NCI-H1105 (cell line): ENCODE measurements at places on chromosomes 11 and 22.
A peak's percentile ranks its signal among the peaks of the same experiment; 100 is the strongest.

DNA sequence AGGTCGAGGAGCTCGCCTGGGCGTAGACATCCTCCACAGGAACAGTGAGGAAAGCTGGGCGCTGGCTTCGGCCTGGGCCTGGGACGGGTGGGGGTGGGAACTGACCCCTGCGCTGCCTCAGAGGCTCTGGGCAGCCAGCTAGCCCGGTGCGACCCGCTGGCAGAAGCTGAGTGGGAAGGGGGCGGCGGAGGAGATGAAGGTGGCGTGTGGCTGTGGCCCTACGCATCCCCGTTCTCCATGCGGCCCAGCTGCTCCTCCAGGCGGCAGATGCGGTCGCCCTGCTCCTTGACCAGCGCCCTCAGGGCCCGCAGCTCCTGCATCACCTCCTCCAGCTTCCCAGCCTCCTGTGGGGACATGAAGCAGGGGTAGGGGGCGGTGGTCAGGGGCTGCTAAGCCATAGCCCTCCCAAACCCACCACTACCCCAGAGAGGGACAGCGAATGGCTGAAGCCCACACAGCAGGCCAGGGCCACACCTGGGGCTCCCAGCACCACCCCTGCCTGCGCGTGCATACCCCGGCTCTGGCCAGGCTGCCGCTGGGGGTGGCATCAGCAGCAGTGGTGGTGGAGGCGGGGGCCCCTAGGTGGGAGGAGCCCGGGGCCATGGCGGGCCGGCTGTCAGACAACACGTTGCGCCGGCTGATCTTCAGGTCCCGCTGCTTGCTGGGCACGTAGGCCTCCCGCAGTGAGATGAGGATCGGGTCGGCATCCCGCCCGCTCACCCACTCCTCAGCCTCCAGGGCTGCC, 848 bp upstream of the PTPRCAP start:
- DNase-seq = no peak

- no peak for DNase-seq
Measured at GRCh38 chr11:113073290-113073953, 112.2 kb downstream of the NCAM1 start.

- peak; percentile 85 for DNase-seq
Measured at GRCh38 chr11:45105233-45105983, 41.0 kb upstream of the PRDM11 start.

GRCh38 chr22:33739516-33739915, 180.8 kb downstream of the LARGE1 start:
- DNase-seq = no peak

GRCh38 chr22:34122042-34122441, 201.8 kb upstream of the LARGE1 start:
- no peak for DNase-seq

DNA sequence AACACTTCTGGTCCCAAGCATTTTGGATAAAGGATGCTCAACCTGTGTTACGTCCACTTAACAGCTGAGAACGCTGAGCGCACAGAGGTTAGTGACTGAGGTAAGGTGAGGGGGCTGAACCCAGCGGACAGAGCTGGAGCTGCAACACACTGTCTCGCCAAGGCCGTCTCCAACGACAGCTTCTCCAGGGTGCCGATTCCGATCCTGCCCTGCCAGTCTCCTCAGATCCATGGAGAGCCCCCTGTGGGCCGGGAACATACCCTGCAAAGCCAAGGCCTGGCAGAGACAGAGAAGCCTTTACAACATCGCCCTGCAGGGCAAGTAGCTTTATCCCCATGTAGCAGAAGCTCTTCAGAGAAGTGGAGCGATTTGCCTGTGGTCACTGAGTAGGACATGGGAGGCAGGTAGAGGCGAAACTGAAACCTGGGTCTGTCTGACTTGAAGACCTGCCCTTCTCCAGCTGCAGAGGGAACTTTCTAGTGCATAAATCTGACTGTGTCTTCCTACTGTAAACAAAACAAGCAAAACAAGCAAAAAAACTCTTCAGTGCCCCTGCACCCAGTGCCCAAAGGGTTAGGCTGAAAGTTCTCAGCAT, 72.8 kb downstream of the SCUBE1 start:
- DNase-seq = no peak

DNA sequence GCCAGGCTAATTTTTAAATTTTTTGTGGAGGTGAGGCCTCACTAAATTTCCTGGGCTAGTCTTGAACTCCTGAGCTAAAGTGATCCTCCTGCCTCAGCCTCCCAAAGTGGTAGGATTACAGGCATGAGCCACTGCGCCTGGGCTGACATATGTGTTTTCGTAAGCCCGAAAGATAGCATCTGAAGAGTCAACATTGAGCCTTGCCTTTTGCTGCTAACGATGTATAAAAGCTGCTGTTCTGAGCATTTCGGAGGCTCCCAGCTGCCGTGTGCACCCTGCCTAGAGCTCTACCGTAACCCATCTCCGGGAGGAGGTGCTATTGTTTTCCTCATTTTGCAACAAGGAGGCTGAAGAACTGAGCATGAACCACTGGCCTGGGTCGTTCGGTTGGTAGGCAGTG, 18.1 kb upstream of the PPP6R3 start:
- DNase-seq = no peak

DNA sequence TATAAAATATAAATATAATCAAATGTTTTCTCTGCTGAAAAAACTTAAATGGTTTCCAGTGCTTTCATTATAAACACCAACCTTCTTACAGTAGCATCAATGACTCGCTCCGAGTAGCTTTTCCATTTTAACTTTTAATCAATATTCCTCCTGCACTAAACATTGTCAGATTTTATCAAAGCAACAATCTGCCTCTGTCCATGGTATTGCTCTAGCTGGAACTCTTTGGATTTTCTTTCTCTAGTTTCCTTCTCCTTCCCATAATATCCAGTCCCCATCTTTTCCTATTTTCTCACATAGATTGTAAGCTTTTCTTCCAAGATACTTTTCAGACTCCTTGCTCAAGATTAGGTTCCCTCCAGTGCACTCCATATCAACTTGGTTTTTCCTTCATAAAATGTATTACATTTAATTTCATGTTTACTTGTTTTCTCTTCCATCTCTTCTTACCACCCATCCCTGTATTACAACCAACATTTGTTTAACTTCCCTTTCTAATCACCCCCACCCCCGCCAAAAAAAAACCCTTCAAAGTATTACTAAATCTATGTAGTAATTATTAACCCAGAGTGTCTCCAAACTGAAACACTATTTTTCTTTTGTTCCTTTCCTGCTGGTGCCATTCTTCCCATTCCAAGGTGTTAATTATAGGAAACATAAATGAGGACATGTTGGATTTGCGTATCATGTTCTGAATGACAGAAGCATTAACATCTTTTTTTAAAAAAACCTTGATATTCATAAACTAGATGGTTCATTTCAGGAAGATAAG, 716.5 kb downstream of the NELL1 start:
- no peak for DNase-seq

- DNase-seq = no peak
Measured at GRCh38 chr11:95569207-95569606, 220.4 kb downstream of the FAM76B start.

DNA sequence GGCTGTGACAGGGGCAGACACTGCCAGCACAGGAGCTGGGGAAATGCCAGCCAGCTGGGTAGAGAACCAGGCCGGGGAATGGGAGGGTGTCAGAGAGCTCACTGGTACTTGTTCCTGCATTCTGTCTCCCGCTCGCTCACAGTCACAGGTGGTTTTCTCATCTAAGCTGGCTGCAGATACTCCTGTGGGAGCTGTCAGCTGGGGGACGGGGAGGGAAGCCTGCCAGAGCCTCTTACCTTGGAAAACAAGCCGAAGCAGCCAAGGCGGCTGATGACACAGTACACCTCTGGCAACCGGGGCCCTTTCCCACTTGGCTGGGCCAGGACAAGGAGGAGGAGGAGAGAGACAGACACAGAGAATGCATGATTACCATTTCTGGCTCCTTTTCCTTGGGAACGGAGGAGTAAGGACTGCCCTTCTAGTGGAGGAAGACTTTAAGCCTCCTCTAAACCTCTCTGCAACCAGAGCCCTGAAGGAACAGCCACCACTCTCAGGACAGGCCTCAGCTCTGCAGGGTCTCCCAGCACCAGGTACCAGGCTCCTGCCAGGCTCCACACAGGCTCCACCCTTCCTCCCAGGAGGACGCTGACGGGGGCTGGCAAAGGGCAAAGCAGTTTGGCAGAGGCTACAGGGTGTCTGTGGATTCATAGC, 25.1 kb downstream of the RPL27A start:
- no peak for DNase-seq

DNA sequence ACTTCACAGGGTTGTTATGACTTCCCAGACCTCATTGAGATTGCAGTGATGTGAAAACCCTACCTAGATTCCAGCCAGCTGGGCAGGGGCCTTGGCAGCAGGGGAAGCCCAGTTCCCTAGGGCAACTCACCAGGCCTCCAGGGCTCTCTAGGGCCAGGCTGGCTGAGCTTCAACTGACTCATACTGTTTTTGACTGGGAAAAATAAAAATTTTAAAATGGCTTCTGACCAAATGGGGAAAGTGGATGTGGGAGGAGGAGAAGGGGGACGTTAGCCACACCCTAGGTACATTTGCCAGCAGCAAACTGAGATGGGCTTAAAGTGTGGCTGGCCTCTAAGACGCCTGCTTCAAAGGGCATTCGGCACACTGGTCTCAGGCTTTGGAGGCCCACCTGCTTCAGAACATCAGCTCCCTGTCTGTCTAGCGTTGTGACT, 39.0 kb downstream of the BMAL1 start:
- DNase-seq = no peak

DNA sequence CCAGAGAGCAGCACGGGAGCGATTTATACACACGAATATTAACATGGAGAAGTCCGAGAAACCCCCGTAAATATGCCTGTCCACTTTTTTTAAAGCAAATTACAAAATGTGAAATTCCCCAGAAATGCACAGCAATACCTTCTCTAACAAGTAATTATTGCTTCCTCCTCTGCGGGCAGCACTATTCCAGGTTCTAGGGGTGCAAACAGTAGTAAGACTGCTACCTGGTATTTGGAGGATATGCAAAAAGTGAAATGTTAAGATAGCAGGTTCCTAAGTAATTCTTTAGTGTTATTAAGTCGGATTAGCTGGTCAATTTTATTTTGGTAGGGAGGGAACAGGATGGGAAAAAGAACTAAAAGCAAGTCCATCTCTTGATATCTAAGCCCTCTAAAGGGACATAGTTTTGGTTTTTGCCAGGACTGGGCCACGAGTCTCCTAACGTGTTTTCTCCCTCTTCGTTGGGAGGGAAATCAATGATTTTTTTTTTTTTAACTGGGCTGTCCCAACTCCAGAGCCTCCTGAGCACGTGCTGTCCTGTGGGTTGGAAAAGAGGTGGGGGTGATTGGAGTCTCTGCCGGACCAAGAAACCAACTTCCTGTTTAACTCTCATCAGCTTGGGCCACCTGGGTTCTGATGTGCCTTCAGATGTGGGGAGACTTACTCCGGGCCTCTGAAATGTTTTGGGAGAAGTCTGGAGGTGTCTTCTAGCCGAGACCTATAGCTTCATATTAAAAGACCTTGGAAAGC, 1.7 kb upstream of the XBP1 start:
- no peak for DNase-seq

- no peak for DNase-seq
Measured at GRCh38 chr22:49977578-49977977, 17.0 kb downstream of the PIM3 start.

DNA sequence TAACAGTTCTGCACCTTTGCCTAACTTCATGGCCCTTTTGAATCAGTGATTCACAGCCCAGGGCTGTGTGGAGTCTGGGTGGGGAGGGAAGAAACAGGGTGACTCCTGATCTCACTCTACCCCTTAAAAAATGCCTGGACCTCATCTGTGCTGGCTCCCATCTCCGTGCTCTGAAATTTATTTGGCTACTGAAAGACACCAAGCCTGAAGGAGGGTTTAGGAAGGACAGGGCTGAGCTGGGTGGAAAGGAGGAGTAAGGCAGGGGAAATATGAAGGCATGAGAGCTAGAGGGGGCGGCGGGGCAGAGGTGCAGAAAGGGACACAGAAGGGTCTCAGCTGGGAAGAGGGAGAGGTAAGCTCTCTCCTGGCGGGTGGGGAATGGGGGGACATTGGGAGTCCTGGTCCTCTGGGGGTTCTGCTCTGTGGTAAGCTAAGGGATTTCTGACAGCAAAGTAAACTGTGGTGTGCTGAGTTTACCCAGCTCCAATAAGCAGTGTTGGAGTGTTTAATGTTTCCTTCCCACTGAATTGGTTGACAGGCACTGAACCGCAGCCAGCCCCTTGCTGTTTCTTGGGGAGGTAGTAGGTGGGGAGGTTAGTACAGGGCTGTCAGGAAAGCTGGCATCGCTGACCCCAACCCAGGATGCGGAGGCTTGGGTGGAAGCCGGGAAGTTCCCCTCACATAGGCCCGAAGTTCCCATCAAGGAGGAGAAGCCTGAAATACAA, 71.1 kb downstream of the RPUSD4 start:
- DNase-seq = no peak

DNA sequence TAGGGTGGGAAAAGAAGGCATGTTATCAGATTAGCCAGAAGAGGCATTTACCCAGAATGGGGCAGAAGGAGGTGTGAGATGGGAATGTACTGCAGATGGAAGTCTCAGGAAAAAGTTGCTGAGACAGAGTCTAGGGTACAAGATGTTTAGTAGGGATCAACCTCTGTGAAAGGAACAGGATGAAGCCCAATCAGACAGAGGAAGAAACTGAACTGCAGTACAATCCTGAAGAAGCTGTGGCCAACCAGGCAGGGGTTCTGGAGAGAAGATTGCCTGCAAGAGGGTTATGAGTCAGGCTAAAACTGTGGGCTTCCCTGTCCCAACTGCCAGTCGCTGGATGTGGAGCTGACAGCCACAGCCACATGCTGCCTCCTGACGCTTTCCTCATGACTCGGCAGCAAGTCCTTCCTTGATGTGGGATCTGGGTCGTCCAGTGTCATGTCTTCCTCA, 64.0 kb downstream of the CWC15 start:
- no peak for DNase-seq

DNA sequence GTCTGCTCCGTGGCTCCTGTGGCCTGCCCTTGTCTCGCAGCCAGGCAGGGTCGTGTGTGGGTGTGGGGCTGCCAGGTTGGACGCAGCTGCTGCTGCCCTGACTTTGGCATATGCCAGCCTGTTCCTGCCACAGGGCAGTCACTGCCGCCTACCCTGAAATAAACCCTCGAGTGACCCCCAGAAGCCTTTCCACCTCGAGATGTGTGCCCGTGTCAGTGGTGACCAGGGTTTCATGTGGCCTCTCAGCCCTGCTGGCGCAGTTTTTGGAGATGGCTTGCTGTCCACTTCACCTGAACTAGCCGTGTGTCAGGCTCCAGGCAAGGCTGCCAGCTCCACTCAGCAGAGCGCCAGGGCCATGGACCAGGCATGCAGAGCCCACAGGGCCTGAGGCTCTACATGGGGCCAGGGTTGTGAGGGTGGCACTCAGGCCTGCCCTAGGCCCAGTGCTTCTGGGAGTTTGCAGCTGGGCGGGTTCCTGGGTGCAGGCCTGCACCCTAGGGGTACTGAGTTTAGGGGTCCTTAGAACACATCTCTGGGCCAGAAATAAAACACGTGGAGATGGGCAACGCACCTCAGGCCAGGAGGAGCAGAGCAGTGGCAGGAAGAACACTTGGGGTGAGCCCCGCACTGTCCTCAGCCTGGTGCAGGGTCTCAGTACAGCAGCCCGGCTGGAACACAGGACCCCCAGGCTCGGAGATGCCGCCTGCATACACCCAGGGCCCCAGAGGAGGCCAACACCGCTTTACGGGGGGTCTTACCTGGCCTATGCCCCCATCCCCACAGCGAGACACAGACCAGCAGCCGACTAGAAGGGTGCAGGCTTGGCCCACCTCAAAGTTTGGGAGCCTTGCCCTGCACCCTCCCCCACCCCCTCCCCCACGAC, 8.8 kb upstream of the PANX2 start:
- DNase-seq = no peak

GRCh38 chr22:36210224-36210623, 8.6 kb upstream of the APOL4 start:
- DNase-seq = no peak
